HFFc6 (cell line): ENCODE measurements at places on chromosomes 3 and 15. TPM values are rescaled to one million over a fixed set of nuclear protein-coding genes. Genes with fewer than 3 reads are reported as not detected.

DNA sequence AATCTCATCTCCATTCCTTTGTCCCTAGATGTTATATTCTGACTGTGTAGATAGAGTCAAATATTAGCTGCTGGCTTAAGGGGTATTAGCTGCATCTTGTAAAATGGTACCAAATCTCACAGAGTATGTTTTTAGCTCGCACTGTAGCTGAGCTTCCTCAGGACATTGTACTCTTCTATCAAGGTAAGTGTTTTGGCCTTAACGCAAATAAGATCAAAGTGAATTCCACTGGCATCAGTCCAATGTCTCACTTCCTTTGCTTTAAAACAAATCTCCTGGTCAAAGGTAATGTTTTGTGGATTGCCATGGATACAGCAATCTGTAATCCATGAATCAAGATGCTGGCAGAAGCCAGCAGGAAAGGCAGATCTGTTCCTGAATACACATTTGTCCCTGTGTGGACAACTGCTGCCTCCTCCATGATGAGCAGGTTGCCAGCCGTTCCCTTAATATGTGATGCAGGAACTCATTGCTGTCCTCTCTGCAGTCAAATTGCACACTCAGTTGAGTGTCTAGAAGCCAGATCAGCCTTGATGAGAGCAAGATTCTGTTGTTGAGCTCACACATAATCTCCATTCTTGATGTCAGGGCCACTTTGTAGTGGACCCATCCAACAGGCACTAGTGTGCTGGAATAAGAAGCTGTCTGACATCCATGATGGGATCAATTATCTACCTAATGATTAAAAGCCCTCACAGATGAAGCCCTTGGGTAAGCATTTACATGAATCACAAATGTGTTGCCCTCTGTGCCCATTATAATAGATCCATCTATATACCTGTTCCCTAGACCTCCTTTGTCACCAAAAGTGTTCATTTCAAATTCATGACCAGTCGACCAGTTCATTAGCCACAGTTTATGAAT is 96.6 kb upstream of the AGTR1 start:
- DNase-seq = no peak

ADAMTS7 gene
- 0.26 to 0.64 TPM (median 0.39 TPM) in 3 replicates for total RNA-seq

AGBL1 gene
- not detected in 3 replicates for total RNA-seq

FAM227B gene
- 5.8 to 7.0 TPM (median 6.2 TPM) in 3 replicates for total RNA-seq
